Suppressor macrophage treated with lipopolysaccharide for 1 hour (primary cell): ENCODE measurements at places on chromosomes 2 and 18.
A peak's percentile ranks its signal among the peaks of the same experiment; 100 is the strongest.

- DNase-seq: no peak
Observed at GRCh38 chr2:195151711-195152110, 505.3 kb upstream of the SLC39A10 start.

GRCh38 chr2:216413882-216414281 is 1.6 kb downstream of the SMARCAL1 start:
- DNase-seq: no peak

- DNase-seq: no peak
Observed at GRCh38 chr2:190726255-190726654, 77.4 kb downstream of the NAB1 start.

- no peak for DNase-seq
Observed at GRCh38 chr2:41495050-41495449, 552.8 kb upstream of the PKDCC start.

DNA sequence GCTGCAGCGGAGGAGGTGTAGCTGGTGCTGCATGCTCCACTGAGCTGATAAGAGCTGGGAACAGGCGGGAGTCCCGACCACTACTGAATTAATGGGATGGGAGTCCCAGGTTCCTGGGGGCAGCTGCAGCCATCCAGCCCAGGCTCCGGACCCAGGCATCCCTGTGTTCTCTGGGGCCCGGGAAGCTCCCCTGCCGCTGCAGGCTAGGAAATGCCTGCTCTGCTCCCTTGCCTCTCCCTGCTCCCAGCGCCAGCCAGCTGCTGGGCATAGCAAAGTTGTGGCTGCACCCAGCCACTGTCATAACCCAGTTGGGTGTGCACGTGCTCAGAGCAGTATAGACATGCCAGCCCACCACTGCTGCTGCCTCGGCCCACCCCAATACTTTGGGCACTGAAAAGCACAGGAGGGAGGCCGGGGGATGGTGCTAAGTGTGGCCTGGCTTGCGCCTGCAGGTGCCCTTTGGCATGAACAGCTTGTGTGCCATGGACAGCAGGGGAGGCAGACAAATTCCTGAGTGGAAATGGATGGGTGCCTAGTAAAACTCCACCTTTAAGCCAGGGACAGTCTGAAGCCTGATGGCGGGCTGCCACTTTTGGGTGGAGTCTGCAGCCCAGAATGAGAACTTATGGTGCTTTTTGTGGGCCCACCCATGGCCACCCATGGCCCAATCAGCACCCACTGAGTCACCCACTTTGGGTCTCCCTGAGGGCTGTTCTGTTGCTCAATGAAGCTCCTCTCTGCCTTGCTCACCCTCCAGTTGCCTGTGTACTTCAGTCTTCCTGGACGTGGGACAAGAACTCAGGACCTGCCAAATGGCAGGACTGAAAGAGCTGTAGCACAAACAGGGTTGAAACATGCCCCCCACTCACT is 219.3 kb upstream of the TMEFF2 start:
- no peak for DNase-seq

- DNase-seq: no peak
Observed at GRCh38 chr2:172943539-172943938, 132.1 kb upstream of the MAP3K20 start.

DNA sequence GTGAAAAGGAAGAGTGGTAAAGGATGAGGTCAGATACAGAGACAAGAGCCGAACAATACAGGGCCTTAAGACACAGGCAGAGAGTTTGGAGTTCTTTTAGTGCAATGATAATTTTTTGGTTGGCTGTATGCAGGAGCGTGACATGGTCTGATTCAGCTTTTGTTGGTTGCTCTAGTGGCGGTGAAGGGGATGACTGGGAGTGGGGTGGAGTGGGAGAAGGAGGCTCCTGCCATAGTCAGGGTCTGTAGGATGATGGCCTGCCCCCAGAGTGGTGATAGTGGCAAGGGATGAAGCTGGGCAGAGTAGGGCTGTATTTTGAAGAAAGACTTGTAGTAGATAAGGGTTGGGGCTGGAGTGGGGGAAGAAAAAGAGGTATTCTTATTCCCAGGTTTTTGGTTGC is 306.6 kb upstream of the VWC2L start:
- DNase-seq: no peak

DNA sequence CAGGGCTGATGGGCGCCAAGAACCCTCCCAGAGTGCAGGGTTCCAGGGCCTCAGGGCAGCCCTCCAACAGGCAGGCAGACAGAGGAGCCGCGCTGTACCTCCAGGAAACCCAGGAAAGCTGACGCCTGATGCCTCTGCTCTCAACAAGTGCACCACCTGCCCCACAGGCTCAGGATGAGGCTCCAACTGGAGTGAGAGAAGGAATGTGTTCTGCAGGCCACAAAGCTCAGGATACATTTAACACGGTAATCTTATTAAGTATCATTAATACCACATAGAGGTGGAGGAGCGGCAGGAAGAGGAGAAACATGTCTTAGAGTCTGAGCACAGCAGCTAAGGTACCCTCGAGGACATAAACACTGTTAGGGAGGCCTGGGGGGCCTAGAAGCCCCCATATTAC is 155.9 kb upstream of the CAPN13 start:
- DNase-seq: no peak

DNA sequence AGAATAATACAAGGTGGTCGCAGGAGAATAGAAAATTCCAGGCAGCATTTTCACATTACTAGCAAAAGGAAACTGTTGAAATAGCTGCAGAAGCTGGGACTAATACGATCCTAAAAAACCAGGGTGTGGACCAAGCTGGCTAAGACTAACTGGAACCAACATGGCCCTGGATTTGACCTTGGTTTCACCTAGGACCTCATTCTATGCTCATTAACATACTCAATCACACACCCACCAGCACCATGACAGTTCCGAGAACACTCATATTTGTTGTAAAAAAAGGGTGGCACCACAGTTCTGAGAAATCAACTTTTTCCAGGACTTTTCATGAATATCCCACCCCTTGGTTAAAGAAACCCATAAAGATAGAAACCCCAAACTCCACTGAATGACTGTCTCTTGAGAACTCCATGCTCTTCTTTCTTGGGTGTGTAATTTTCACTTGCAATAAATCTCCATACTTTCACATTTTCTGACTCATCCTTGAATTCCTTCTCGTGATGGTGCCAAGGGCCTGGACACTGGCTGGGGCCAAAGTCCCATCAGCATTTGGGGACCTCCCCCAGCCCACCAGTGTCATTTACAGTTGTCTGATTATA is 164.3 kb upstream of the CHST9 start:
- no peak for DNase-seq

GRCh38 chr2:50952596-50952995 is 79.3 kb downstream of the NRXN1 start:
- DNase-seq: no peak

DNA sequence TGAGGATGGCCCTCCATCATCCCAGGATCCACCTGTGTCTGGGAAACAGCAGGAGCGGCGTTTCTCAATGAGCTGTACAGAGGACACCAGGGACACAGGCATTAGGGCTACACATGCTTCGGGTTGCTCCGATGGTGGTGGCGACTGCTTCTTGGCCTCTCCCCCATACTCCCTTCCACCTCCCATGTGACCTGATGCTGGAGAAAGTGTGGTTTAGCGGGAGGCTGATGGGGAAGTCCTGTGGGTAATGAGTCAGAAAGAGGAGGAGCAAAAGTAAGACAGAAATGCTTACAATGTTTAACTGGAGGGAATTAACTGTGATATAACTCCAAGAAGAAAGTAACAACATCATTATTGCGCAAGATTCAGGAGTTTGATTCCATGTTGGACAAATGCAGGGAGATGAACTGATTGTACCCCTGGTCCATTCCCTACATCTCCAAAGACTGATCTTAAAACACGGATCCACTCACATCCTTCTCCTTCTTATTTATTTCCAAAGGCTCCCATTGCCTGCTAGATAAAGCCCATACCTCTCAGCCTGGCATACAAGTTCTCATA is 186.6 kb downstream of the NRP2 start:
- DNase-seq: peak; percentile 93

- DNase-seq: no peak
Observed at GRCh38 chr18:47996091-47996541, 65.7 kb upstream of the SMAD2 start.

GRCh38 chr18:29491907-29492306 is 1315.0 kb upstream of the CDH2 start:
- DNase-seq: no peak

DNA sequence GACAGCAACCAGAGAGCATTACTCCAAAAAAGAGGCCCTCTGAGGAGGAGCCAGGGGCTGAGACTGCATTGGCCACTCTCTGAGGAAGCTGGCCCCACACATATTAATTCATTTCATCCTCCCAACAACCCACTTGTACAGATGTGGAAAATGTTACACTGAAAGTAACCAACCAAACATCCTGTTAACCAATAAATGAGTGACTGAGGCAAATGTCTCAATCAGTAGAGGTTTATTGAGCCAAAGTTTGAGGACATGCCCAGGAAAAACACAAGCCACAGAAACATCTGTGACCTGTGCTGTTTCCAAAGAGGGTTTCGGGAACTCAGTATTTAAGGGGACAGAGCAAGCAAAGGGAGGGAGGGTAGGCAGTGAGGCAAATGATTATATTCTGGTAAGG is 53.0 kb downstream of the SKA1 start:
- DNase-seq: no peak

DNA sequence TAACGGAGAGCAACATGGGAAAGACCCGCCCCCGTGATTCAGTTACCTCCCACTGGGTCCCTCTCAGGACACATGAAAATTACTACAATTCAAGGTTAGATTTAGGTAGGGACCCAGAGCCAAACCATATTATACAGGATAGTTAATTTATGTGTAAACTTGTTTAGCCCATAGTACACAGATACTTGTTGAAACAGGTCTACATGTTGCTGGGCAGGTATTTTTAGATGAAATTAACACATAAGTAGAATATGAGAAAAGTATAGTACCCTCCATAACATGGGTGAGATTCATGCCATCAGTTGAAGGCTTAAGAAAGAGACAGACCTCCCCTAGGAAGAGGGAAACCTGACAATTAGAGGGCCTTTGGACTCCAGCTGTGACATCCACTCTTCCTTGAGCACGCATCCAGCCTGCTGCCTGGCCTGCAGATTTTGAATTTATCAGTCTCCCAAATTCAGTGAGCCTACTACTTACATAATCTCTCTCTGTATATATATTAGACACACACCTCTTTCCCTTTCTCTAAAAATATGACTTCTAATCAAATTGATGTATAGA is 463.5 kb upstream of the NETO1 start:
- DNase-seq: no peak

- DNase-seq: no peak
Observed at GRCh38 chr2:188727846-188728245, 246.3 kb upstream of the COL3A1 start.

DNA sequence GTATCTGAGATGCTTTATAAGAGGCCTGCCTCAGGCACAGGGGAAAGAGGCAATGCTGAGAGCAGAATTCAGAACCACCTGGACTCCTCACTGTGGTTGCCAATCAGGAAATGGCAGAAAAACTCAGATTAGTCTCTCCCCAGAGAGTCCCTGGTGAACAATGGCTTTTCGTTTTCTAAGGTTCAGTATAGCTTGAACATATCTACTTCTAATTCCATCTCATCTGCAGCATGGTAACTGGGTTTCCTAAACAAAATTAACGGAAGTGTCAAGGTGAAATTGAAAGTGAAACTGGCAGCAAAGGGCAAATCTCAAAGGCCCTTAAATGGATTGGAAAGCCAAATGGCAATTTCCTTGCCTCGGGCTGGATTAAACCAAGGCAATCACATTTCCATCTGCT is 480.2 kb upstream of the ACVR2A start:
- no peak for DNase-seq

DNA sequence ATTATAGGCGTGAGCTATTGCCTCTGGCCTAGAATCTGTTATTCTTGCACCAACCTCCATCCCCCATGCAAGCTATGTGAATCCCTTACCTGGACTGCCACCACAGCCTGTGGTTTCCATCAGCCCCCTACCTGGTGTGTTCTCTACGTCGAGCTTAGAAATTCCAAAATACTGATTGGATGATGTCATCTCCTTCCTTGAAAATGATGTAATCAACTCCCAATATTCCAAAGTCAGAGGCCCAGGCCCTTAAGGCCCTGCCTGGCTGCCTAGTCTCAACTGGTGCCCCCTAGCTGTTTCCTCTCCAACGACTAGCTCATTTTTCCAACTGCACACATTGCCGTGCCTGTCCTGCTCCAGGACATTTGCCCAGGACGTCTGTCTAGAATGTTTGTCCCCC is 41.3 kb upstream of the GBX2 start:
- no peak for DNase-seq

GRCh38 chr2:230643576-230644291 is 68.9 kb upstream of the CAB39 start:
- DNase-seq: peak; percentile 70

GRCh38 chr18:44393406-44393805 is 287.3 kb upstream of the SETBP1 start:
- DNase-seq: no peak

DNA sequence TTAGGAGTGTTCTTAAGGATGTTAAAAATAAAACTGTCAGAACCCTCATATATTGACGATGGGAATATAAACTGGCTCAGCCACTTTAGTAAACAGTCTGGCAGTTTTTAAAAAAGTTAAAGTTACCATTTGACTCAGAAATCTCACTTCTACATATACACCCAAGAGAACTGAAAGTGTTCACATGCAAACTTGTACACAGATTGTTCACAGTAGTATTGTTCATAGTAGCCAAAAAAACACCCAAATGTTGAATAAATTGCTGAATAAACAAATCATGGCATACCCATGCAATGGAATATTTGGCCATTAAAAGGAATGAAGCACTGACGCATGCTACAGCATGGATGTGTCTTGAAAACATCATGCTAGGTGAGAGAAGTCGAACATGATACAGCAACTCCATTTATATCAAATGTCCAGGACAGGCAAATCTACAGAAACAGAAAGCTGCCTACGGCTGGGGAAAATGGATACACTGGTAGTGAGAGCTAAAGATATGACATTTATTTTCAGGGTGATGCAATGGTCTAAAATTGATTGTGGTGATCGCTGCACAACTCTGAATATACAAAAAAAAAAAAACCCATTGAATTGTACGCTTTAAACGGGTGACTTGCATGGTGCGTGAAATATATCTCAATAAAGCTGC is 10.1 kb downstream of the RPL31 start:
- no peak for DNase-seq

- no peak for DNase-seq
Observed at GRCh38 chr2:58398406-58398805, 157.3 kb upstream of the FANCL start.

- DNase-seq: no peak
Observed at GRCh38 chr2:88575630-88576029, 51.6 kb downstream of the EIF2AK3 start.

GRCh38 chr2:76851000-76851399 is 671.2 kb downstream of the LRRTM4 start:
- DNase-seq: no peak

- peak; percentile 90 for DNase-seq
Observed at GRCh38 chr2:111671426-111672150, 212.4 kb downstream of the ANAPC1 start.

GRCh38 chr18:59870623-59871130 is 29.1 kb upstream of the PMAIP1 start:
- DNase-seq: peak; percentile 34

DNA sequence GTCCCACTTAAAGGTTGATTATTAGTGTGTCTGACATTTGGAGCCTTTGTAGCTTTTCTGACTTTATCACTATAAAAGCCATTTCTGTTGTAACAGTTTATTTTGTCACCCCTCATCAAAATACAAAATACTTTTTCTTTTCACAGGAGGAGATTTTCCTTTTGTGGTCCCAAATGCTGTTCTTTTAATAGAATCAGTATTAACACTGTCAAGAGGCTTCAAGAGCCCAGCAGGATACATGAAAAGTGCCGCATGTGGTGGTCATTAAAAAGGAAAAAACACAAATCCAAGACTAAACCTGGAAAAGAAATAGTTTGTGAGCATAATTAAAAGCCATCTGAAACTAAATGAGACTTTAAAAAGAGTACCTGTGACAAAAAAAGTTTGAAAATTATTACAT is 515.7 kb downstream of the DCDC2C start:
- no peak for DNase-seq

GRCh38 chr18:48843162-48843561 is 107.6 kb downstream of the SMAD7 start:
- DNase-seq: no peak
